SK-N-SH treated with all-trans-retinoic acid at 6 μM for 48 hours (cell line): ENCODE measurements at places on chromosomes 13 and 19.
A peak's percentile ranks its signal among the peaks of the same experiment; 100 is the strongest.

DNA sequence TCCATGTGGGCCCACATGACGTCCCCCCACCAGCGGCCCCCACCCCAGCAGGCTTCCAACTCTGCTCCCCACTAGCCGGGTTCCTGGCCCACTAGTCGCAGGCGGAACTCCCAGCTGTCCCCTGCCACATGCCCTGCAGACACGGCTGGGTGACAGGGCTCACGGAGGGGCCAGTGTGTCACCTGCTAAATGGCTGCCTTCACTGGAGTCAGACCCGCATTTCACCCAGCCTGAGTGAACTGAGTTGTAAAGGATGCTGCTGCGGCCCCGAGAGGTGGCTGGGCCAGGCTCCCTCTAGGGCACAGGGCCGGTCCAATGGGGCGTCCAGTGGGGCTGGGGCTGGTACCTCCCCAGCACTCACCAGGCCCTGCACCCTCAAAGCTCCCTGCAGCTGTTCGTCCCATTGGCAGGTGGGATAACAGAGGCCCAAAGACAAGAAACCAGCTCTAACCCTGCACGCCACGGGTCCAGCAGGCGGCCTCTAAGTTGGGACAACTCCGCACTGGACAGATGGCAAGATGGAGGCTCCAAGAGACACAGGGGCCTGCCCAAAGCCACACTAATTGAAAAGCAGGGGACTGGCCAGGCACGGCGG lies 3.2 kb downstream of the LMNB2 start:
- no peak for ATAC-seq

- no peak for ATAC-seq
Measured at GRCh38 chr13:105278943-105279381, 1256.5 kb downstream of the EFNB2 start.

- no peak for ATAC-seq
Measured at GRCh38 chr19:4302243-4302640, at the start of gene TMIGD2. TMIGD2 (minus strand) TSS chr19:4302389; CDS start chr19:4302385, 4 bp downstream.

DNA sequence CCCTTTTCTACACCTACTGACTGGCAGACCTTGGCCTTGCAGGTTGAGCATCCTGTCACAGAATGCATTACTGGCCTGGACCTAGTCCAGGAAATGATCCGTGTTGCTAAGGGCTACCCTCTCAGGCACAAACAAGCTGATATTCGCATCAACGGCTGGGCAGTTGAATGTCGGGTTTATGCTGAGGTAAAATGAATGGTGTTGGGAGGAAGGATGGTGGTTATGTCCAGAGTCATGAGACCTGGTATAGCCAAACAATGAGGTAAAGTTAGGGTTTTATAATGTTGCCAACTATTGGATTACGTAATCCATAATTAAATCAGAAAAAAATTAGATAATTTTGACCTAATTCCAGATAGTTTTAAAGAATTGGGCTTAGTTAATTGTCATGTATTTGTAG lies 212.5 kb downstream of the PCCA start:
- no peak for ATAC-seq

DNA sequence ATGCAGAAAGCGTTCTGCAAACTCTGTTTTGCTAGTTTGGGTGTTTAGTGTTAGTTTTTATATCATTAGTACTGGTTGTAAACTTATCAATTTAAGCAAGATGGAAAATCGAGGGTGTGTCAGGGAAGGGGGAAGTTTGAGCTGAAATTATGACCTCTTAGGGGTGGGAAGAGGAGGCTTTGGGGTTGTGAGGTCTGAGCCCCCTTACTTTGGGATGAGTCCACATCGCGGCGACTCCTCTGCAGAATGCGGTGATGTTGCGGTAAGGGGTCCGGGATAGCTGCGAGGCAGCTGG lies 743 bp upstream of the NDUFS7 start:
- ATAC-seq = no peak; the same call in 2 of the 3 replicates

DNA sequence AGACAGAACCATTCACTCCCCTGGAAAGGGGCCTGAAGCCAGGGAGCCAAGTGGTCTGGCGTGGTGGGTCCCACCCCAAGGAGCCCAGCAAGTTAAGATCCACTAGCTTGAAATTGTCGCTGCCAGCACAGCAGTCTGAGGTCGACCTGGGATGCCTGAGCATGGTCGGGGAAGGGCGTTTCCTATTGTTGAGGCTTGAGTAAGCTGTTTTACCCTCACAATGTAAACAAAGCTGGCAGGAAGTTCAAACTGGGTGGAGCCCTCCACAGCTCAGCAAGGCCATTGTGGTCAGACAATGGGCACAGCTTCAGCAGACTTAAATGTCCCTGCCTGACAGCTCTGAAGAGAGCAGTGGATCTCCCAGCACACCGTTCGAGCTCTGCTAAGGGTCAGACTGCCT lies 195.6 kb upstream of the DACH1 start:
- ATAC-seq = no peak

- no peak for ATAC-seq
Measured at GRCh38 chr19:5925830-5926427, 11.9 kb downstream of the CAPS start.

DNA sequence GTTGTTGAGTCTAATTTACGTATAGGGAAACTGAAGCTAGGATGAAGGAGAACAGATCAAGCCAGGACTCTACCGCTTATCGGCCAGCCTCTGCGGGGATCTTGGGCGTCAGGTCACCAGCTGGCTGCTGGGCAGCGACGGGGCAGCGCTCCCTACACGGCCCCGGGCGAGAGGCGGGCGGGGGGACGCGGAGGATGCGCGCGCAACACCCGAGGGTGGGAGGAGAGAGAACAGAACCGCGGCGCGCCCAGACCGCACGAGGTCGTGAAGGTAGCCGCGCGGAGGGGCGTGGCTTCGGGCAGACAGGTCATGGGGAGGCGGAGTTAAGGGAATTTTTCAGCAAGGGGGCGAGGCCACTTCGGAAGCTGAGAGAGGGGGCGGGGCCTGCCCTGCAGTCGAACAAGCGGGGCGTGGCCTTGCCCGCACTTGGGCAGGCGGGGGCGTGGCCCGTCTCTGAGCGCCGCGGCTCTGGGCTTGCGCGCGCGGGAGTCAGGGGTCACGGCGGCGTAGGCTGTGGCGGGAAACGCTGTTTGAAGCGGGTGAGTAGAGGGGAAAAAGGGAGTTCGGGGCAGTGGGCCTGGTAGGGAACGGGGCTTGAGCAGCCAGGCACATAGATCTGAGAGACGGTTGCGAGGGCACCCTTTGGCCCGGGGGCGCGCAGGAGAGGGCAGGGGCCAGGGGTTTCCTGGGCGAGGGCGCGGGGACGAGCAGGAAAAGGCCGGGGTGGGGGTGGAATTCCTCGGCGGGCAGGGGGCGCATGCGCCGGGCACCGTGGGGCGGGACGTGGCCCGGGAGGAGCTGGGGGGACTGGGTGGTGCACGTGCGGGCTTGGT lies at the start of gene POLD1:
Gene POLD1 (plus strand): TSS at position 496 of the 833 bp plus-strand sequence. CDS start 14,505 bp downstream, outside the sequence.
- peak; percentile 88 for ATAC-seq

- ATAC-seq = no peak
Measured at GRCh38 chr13:110374431-110375370, 67.6 kb downstream of the COL4A2 start.

DNA sequence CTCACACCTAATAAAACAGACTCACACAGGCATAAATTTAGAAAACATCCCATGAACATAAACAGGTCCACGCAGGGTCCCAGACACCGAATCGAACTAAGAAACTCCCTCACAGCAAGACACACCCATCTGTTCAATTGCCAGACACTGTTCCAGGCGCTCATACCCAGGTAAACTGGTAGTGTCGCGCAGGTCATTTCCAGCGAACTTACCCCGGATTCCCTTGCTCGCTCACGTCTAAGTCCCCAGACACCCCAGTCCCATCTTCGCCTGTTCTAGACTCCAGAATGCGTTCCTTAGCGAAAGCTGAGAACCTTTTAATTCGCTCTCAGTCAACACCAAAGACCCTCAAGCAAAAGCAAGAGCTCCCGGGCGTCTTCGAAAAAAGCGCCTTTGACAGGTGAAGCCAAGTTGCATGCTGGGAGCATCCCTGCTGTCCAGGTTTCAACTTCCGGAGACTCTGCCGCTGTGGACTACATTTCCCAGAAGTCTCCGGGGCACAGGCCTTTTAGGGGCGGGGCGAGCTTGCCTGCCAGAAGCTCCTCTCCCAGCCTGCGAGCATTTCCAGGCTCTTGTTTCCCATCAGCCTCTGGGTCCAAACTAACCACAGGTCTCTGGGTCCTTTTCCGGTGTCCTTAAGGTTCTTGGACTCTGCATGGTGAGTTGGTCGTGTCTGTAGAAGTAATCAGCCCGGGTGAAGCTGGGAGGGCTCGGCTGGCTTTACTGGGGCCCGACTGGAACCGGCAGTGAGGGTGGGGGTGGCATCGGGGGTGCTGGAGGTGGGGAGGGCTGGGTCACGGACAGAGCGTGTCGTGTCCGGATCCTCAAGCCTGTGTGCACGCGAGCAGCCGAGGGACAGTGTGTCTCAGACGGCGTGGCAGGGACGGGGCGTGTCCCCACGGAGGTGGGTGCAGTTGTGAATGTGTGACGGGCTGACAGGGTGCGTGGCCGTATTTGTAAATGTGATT lies at the start of gene ZNF283:
Gene ZNF283 (plus strand): TSS at position 535 of the 968 bp plus-strand sequence. CDS start 6,184 bp downstream, outside the sequence.
- peak; percentile 99 for ATAC-seq

DNA sequence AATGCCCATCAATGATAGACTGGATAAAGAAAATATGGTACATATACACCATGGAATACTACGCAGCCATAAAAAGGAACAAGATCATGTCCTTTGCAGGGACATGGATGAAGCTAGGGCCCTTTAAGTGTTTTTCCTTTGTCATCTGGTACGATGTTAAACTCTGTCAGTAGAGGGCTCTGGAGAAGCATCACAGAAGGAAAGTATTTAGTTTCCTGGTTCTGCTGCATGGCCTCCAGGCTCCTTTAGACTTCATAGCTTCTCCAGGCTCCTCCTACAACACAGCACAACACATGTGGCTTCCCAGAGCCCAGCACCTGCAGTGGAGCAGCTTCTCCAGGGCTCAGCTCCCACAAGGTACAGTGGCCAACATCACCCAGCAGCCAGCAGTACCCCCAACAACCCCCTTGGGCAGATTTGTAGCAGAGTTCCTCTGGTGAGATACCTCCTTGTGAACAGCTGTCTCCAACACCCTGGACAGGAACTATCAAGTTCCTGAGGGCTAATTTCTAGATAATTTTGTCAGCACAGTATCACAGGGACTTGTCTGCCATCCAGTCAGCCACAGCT lies 63.4 kb downstream of the KCTD12 start:
- peak; percentile 81 for ATAC-seq

DNA sequence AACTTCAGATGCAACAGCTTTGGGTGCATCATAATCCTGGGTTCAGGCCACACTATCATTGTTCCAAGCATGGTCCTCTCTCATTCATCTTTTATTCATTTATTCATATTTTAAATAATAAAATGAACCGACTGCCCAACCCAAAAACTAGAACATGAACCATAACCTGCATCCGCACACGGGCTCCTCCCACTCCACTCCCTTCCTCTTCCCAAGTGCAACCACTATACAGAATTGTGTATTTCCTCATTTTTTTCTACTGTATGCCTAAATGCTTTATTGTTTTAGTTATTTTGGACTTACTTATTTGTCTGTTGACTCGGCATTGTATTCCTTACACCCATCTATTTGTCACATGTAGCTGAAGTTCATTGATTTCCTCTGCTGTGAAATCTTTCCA lies 30.7 kb upstream of the POMP start:
- ATAC-seq = no peak

DNA sequence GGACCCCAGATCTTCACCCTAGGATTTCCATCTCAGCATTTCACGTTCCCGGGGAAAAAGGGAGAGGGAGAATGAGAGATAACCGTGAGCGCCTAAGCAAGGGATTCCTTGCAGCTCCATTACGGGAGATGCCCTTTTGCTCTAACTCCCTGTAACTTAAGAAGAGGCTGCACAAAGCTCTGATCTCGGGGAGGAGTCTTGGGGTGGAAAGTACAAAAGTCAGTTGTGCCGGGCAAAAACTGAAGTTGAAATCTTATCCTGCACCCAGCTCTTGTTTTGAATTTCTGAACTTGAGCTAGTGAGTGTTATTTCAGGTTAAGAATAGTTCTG lies 256.4 kb upstream of the SOX21 start:
- no peak; the same call in 1 of the 3 replicates for ATAC-seq

DNA sequence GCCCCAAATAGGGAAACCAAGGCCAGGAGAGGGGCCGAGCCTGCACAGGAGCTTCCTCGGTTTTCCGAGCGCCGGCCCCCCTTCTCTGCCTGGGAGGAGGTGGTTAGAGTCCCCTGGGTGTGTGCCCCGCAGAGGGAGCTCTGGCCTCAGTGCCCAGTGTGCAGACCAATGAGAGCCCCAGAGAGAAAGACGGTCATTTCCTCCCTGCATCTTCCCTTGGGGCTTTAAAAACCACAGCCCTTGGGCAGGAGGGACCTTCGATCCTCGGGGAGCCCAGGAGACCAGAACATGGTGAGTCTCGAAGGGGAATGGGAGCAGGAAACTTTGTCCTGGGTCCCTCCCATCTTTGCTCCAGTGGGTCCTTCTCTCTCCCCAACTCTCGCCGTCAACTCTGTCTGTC lies at the start of gene C5AR1:
Gene C5AR1 (plus strand): TSS at position 254 of the 400 bp plus-strand sequence. CDS start 35 bp downstream, at position 289.
- peak; percentile 32; the same call in 2 of the 3 replicates for ATAC-seq

DNA sequence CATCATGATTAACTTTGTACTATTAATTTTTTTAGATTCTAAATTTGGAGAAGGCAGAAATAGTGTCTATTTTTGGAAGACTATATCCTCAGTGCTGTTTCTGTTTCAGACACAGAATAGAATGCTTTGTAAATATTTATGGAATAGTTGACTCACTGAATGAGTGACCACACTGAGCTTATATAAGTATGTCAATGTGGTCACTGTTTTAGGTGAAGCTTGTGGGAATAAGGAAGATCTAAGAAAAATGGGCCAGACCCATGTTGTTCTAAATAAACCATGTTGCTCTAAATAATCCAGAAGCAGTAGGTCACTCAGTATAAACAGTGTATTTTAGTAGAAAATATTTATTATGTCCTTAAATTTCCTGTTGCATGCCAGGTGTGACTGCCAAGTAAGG lies 45.5 kb upstream of the DACH1 start:
- ATAC-seq = no peak

- ATAC-seq = no peak
Measured at GRCh38 chr13:85266771-85267170, 532.4 kb downstream of the SLITRK6 start.
